ENCODE measurements at places on chromosomes 16 and 17. TPM values are rescaled to one million over a fixed set of nuclear protein-coding genes. Genes with fewer than 3 reads are reported as not detected.

The KRTAP2-3 gene
- 1.4 TPM for total RNA-seq

The CCR7 gene
- 0.36 TPM for total RNA-seq

The PRRT2 gene
- total RNA-seq: 0.90 TPM

The KRT32 gene
- total RNA-seq: not detected

The RGS11 gene
- under 0.01 TPM for total RNA-seq
